Smooth muscle cell of the umbilical artery (primary cell): ENCODE measurements at places on chromosomes 5 and 9. TPM values are rescaled to one million over a fixed set of nuclear protein-coding genes. Genes with fewer than 3 reads are reported as not detected.

Gene GARIN3
- total RNA-seq: not detected in 2 replicates

Gene HDAC3
- total RNA-seq: 44.2 and 49.2 TPM in 2 replicates

Gene BTNL9
- not detected in 2 replicates for total RNA-seq

Gene PTGES2
- 53.4 and 70.1 TPM in 2 replicates for total RNA-seq

Gene IL33
- total RNA-seq: 470 and 472 TPM in 2 replicates
